ENCODE measurements at places on chromosomes 13 and 19.

GRCh38 chr13:52786766-52787165 lies 47.1 kb upstream of the CNMD start:
- no peak for DNase-seq

GRCh38 chr19:7337380-7338194 lies 11.2 kb upstream of the ARHGEF18 start:
- no peak for DNase-seq

GRCh38 chr19:49502866-49503581 lies 6.8 kb downstream of the RPS11 start:
- DNase-seq = no peak

DNA sequence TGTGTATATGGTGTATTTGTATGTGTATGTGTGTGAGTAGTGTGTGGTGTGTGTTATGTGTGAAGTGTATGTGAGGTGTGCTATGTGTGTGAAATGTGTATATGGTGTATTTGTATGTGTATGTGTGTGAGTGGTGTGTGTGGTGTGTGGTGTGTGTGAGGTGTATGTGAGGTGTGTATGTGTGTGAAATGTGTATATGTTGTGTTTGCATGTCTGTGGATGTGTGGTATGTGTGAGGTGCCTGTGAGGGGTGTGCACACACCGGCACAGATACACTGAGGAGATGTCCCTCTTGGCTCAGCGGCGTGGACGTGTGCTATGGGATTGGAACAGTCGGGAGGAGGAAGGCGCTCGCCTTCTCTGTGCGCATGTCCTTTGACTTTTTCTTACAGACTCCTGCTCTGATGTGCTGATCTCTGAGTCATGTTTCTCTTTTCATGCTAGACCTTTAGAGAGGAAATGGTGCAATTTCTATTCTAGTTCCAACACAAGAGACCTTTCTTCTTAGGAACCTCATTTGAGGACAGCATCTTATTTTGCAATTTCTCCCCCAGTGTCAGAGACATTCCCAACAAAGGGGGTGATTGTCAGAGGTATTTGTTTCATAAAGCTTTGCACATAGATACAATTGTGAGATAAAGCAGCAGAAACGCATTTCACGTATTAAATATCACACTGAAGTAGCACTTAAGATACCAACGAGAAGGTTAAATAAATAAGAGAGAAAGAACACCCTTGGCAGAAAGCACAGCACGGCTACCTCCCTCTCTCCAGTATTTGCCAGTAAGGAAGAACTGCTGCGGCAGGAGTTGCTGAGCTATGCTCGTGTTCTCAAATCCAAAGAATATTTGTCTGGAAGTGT lies 11.3 kb upstream of the TNFRSF19 start:
- no peak for DNase-seq

DNA sequence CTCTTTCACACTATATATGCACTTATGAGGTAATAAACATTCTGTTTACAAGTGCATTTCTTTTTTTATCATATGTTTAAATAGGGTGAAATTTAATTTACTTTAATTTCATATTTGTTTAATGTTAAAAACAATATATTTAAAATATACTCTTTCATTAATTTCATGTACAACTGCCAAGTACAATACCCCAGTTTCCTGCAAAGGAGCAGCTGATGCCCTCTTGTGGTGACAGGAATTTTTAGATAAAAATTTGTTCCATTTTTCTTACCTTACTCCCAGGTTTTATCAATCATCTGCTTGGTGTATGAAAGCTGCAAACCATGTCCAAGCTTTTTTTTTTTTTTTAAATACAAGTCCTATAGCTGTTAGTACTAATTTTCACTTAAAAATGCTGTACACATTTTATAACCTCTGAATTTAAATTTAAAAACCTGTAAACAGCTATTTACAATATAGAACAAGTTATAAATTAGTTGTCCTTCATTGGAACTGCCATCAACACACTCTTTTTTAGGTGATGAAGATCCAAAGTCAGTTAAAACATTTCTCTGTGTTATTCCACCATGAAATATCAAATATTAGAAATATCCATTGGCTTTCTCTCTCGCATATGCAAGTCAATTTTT lies 4.9 kb downstream of the PCDH20 start:
- DNase-seq = no peak

DNA sequence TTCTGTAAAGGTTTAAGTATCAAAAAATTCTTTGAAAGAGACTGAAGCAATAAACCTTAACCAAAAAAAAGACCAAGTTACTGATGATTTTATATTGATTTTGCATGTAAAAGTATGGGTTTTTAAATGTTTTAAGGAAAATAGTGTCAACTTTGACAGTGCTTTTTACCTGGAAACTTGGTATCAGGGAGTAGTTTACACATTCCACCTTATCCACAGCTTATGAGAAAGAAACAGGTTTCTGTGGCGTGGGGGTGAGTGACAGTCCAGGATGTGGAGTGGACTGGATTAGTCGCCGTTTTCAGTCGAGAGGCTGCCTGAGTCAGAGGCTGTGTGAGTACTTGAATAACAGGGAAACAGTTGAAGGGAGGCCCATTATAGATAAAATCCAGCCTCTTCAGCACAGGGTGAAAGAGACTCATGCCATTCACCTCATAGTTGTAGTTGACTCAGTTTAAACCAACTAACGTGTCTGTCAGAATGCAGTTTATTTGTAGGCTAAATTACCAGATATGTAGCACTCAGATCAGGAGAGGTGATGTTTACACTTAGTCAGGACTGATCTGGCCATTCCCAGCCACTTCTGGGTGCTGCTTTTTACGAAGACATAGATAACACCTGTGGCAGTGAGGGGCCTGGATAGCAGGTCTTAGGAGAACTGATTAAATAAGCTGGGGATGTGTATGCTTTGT lies 595 bp upstream of the GPR183 start:
- peak; percentile 83 for DNase-seq

DNA sequence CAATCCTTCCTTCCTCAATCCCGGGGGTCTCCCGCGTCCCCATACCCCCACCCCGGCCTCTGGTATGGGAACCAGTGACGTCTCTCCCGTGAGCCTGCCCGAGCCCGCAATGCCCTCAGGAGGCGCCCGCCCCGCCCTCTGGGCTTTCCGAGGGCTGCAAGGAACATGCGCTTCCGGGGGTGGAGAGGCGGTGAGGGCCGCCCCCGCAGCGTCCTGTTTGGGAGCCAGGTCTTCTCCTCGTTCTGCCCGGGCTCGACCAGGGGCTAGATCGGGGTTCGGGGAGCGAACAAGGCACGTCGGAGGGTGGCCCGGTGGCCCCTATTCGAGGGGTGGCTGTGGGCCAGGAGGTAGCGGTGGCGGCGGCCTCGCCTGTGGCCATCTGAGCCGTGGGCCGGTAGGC lies 6.6 kb upstream of the TEX101 start:
- no peak for DNase-seq

DNA sequence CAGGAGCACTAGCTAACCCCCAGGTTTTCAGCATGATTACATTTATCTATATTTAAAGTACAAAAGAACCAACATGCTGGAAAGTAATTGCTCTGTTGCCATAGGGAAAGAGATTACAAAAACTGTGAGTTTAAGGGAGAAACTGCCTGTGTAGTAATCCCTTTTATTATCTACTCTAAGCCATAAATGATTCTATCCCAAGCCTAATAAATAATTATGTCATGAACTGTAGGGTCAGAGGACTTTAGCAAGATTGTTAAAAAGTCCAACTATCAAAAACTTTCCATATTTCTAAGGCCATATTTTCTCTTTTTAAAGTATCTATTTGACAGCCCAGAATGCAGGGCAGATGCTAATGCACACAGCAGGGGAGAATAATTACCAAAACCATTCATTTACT lies 573.8 kb upstream of the MIR17HG start:
- DNase-seq = no peak

GRCh38 chr13:27631156-27631555 lies 9.5 kb downstream of the POLR1D start:
- no peak for DNase-seq

DNA sequence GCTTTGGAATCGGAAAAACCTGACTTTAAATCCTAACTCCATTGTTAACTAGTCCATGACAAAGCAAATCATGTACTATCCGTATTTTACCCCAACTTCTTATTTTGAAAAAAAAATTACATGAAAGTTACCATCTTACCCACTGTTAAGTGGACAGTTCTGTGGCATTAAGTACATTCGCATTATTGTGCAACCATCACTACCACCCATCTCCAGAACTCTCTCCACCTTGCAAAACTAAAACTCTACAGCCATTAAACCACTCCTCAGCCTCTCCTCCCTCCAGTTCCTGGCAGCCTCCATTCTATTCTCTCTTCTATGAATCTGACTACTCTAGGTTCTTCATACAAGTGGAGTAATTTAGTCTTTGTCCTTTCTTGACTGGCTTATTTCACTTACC lies 176.5 kb downstream of the USP12 start:
- DNase-seq = no peak

DNA sequence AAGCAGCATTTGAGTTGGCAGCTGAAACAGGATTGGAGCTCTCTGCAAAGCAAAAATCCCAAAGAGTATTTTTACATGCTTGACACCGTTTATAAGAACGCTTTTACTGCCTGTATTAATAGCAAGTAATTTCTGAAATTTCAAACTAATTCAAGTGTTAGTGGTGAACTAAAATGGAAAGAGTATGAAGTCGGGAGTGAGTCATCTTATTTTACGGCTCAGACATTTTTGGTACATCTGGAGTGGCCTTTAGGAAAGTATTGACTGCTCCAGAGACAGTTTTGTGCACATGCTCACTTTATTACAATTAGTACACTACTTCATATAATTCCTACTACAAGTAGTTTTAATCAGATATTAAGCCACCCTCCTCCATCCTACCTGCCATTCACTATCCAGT lies 167.4 kb downstream of the SLITRK6 start:
- no peak for DNase-seq

DNA sequence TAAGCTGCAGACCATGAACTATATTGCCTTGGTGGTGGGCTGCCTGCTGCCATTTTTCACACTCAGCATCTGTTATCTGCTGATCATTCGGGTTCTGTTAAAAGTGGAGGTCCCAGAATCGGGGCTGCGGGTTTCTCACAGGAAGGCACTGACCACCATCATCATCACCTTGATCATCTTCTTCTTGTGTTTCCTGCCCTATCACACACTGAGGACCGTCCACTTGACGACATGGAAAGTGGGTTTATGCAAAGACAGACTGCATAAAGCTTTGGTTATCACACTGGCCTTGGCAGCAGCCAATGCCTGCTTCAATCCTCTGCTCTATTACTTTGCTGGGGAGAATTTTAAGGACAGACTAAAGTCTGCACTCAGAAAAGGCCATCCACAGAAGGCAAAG lies 53.7 kb downstream of the CYSLTR2 start:
- no peak for DNase-seq

- DNase-seq = no peak
Observed at GRCh38 chr13:77118134-77118533, 91.2 kb upstream of the FBXL3 start.
